ENCODE measurements at places on chromosomes 1 and 21. TPM values are rescaled to one million over a fixed set of nuclear protein-coding genes. Genes with fewer than 3 reads are reported as not detected.
A peak's percentile ranks its signal among the peaks of the same experiment; 100 is the strongest.

DNA sequence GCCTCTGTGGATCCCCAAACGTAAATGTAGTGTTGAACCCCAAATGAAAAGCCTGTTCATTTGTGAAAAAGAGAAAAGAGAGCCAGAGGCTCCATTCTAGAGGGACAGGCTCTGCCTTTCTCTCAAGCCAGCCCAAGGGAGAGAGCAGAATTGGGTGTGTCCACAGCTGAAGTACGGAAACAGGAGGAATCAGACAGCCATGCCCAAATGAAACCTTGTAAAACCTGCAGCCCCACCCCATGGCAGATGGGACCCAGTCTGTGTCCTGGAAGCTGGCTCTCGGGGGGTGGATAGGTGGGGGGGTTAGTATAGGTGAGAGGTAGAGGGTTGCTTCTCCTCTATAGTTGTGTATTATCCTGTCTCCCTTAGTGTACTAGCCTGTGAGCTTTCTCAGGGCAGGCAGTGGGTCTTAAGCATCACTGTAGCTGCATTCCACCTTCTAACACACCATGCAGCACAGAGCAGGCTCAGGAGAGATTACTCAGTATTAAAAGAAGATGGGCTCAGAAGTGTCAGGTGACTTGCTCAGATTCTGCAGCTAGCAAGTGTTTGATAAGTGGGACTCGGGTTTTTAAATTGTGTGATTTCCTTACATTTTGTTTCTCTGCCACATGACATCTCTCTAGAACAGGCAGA, 67.4 kb upstream of the SIPA1L2 start:
- DNase-seq: no peak

- DNase-seq: no peak
Observed at GRCh38 chr21:27269644-27270043, 302.8 kb upstream of the ADAMTS5 start.

DNA sequence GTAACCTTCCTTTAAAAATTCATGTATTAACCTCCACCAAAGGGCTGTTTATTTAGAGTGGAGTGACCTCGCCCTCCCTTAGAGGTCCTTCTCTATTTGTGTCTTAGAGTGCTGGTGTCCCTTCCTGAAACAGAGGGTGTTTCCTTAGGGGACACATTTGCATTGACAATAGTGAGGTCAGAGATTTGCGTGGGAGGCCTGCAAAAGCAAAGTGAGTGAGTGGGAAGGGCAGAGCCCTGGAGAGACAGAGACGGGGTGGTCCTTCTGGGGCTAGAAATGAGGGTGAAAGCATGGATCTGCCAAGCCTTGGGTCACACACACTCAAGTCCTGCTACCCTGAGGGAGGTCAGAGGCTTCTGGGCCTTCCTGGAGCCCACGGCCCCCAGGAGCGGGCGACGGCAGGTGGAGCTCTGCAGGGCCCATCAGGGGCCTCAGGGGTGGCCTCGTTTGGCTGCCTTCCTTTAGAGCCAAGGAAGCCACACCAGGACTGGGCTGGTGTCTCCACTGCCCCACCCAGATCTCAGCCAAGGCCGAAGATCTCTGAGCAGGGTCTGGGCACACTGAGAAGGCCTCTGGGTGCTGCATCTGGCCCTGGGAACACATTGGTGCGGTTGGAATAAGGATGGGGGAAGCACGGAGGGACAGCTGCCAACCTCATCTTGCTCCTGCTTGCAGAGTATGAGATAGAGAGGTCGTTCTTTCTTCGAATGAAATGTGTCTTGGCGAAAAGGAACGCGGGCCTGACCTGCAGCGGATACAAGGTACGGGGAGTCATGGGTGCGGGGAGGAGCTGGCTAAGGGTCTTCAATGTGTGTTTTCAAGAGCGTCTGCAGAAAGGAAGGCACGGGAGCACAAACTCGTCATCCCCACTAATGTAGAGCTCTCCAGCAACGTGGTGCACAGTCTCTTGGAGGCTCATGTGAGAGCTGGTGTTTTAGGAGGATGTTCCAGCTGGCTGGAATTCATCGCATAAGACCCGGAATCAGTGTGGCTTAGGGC, 23.8 kb downstream of the SIM2 start:
- no peak for DNase-seq

DNA sequence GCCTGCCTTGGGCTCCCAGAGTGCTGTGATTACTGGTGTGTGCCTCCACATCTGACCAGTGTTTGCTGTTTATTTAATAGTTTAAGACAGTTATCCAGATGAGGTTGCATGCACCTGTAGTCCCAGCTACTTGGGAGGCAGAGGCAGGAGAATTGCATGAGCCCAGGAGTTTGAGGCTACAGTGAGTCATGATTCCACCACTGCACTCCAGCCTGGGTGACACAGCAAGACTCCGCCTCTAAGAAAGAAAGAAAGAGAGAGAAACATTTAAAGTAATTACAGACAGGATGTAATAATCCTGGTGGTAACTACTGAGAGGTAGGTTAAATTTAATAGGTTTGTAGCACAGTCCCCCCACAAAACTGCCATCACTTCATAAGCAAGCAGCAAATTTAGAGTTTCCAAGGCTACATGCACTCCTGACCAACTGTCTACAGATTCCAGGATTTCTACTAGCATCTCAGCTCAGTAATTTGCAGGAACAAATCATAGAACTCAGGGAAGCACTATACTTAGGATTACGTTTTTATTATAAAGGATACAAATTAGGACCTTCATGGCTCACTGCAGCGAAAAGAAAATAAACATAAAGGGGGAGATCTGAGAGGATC, 89.6 kb downstream of the PKN2 start:
- peak; percentile 2 for DNase-seq

- DNase-seq: no peak
Observed at GRCh38 chr1:1144122-1144842, 28.4 kb upstream of the C1orf159 start.

GRCh38 chr1:221012120-221012519, 132.9 kb downstream of the HLX start:
- no peak for DNase-seq

- no peak for DNase-seq
Observed at GRCh38 chr1:12087797-12088314, 24.8 kb downstream of the TNFRSF8 start.

DNA sequence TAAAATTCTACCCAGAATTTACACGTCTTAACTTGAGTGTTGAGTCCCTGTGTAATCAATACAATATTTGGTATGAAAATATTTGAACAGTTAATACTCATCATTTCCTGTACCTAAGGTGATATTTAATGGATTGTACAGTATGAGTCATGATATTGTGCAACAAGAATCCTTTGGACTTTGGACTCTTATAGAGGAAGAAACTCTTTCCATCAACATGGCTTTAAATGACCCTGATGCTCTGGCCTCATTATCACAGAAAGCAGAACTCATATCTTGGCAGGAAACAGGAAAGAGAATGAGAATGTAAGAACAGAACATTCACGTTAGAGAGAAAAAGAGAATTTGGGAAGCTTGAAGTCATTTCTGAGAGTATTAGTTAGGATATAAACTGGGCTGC, 168.8 kb upstream of the B3GALT2 start:
- peak; percentile 81 for DNase-seq

- no peak for DNase-seq
Observed at GRCh38 chr1:23249787-23250454, 32.6 kb upstream of the HTR1D start.

GRCh38 chr1:69747207-69747606, 179.5 kb downstream of the LRRC7 start:
- no peak for DNase-seq

DNA sequence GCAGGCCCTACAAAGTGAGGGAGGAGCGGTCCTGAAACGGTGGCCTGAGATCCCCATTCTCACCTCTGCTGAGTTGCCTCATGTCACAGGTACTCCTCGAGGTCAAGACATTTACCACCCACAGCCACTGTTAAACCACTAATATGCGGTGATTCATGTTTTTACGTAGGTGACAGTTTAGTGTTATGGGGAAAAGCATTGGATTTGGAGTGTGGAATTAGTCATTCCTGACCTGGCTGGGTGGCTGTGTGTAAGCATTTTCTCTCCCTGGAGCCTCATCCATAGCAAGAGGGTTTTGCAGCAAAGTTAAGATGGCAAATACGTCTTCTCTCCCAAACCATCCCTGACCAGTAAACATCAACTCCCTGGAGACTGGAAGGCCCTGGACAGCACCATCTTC, 57.8 kb upstream of the KCNJ6 start:
- DNase-seq: no peak

GRCh38 chr1:154006136-154006535, 15.6 kb downstream of the RPS27 start:
- no peak for DNase-seq

DNA sequence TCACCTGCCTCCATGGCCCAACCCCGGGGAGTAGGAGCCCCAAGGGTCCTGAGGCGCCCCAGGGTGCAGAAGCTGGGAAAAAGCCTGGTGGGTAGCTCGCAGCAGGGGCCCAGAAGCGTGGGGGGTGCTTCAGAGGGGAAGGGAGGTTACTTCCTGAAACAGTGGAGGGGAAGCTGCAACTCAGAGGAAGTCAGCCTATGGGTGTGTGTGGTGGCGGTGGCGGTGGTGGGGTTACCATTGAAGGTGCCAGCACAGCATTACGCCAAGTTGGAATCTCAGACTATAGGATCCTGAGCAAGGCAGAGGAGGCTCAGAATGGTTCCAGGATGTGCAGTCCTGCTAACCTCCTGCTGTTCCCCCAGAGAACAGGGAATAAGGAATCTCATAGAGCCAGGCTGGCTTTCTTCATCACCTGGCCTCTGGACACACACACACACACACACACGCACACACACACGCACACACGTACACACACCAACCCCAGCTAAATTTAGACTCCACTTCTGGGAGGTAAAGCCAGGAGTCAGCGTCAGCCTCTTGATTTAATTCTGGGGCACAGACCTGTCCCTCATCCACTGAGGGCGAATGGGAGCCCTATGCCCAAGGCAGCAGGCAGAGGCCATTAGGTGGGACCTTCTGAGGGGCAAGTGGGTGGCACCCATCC, 1.3 kb downstream of the DENND4B start:
- no peak for DNase-seq

GRCh38 chr1:209875515-209875914, 47.7 kb downstream of the UTP25 start:
- peak; percentile 36 for DNase-seq

DNA sequence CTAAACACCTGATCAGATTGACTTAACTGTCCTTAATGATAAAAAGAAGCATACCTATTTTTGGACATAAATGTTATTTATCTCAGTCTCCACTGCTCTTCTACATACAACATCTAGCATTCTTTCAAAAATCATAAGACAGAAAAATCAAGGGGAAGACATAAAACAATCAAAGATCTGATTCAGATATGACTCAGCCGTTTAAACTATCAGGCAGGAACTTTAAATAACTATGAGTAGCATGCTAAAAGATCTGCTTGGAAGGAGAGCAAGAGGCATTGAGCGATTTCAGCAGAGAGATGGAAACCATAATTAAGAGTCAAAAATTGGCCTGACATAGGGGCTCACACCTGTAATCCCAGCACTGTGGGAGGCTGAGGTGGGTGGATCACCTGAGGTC, 27.2 kb upstream of the SLC22A15 start:
- DNase-seq: no peak

- no peak for DNase-seq
Observed at GRCh38 chr1:173469656-173470055, 7.5 kb upstream of the PRDX6 start.

DNA sequence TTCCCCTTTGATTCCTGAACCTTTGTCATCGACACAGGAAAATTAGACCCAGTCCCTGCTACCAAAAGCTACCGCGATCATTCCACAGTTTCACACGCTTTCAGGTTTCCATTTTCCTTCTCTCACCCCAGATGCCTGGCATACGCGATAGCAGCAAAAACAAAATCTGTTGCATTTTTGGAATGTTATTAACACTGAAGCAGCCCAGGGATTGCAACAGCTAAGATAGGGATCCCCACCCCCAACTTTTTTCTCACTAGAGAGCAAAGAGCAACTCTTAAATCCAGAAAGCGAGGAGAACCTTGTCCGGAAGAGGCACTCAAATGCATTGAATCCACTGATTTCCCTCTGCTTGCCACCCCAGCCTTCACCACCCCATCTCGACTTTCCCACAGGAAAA, 8.9 kb downstream of the OVAAL start:
- DNase-seq: peak; percentile 13

- DNase-seq: no peak
Observed at GRCh38 chr1:46517010-46517600, 27.5 kb downstream of the DMBX1 start.

- DNase-seq: no peak
Observed at GRCh38 chr1:236287757-236288619, 6.2 kb upstream of the ERO1B start.

DNA sequence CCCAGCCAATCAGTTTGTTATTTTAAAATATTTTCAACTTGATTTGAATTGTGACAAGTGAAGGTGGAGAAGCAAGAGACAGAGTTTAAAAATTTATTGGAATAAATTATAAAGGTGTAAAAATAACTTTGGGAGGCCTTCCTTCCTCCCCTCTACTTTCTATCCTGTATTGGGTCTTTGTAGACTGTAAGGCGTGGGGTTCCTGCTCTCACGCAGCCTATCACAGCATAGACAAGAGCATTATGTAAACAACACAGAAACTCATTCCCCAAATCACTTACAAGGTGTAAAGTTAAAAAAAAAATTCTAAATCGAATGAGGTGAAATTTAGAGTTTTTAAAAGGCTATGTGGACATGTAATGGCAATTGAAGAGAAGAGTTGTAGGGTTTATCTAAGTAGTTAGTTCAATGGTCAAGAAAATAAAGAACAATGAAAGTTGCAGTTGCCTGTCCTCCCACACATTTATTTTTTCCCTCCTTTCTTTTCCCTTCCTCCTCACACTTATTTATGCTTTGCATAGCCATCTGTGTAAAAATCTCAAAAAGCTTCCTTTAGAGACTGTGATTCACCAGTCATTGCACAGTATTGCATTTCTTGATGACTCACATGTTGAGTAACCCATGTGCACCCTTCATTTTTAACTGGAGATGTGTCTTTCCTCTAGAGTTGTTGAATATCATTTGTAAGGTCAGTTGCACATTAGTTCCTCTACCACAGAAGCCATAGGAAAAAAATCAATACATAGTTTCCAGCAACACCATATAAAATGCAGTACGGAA, 242.2 kb downstream of the PTPRC start:
- DNase-seq: peak; percentile 13

DNA sequence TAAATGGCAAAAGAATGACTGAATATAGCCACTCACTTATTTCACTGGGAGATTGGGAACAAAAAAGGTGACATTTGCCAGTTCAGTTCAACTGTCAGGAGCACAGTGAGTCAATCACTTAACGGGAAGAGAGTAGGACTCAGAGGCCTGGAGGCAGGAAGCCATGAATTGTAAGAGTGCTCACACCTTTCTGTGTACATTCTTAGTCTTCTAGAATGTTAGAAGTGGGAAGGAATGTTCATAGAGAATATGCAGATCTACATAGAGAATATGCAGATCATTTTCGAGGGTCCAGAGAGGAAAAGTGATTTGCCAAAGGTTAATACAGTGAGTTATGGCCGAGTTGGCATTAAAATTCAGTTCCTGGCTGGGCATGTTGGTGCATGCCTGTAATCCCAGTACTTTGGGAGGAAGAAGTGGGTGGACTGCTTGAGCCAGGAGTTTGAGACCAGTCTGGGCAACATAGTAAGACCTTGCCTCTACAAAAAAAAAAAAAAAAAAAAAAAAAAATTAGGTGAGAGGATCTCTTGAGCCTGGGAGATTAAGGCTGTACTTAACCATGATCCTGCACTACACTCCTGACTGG, 8.3 kb downstream of the IL20 start:
- DNase-seq: no peak

The SH2D1B gene
- total RNA-seq: not detected

The SMAP2 gene
- 19.0 TPM for total RNA-seq

The HMCN1 gene
- total RNA-seq: not detected

The POGZ gene
- total RNA-seq: 17.1 TPM

The LAMC2 gene
- total RNA-seq: not detected

The ABCA4 gene
- total RNA-seq: 0.24 TPM

The OR2T2 gene
- not detected for total RNA-seq

The PUM1 gene
- 84.6 TPM for total RNA-seq

The ITLN1 gene
- not detected for total RNA-seq

The FCRL4 gene
- total RNA-seq: not detected

Measured in HepG2 (cell line).